HAP-1 (cell line): ENCODE measurements at places on chromosomes 7 and 10.
A peak's percentile ranks its signal among the peaks of the same experiment; 100 is the strongest.

DNA sequence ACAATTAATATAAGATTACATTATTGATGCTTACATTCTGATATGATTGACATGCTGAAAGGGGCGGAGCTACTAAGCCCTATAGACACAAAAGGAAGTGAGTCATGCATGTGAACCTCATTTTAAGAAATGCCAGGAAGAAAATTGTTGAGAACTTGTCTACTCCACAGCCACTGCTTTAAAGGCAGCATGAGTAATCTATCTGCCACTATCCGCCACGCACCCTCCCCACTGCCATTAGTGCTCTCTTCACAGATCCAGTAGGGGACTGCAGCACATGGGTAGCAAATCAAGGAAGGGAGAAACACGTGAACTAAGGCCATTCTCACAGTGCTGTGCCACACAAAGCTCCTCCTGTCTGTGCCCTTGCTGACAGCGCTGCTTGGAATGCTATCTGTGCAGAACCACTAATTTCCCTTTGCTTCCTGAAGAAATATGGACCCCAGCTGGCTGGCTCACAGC is 524.8 kb downstream of the GRM8 start:
- no peak for DNase-seq

DNA sequence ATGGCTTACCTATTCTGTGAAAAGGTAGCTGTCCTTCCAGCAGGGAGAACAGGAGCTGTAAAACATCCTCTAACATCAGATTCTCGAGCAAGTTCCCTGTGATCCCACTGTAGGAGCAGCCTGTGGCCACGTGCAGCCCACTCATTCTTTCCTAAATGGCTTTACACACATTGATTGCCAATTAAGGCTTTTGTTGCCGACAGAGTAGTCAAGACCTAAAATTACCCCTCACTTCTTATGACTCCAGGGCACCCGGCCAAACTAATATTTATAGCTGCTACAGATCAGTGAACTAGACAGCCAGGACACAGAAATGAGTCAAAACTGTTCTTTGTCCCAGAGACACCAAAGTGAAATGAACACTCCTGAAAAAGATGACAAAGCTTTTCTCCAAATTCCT is 832.1 kb downstream of the SORCS3 start:
- no peak for DNase-seq

DNA sequence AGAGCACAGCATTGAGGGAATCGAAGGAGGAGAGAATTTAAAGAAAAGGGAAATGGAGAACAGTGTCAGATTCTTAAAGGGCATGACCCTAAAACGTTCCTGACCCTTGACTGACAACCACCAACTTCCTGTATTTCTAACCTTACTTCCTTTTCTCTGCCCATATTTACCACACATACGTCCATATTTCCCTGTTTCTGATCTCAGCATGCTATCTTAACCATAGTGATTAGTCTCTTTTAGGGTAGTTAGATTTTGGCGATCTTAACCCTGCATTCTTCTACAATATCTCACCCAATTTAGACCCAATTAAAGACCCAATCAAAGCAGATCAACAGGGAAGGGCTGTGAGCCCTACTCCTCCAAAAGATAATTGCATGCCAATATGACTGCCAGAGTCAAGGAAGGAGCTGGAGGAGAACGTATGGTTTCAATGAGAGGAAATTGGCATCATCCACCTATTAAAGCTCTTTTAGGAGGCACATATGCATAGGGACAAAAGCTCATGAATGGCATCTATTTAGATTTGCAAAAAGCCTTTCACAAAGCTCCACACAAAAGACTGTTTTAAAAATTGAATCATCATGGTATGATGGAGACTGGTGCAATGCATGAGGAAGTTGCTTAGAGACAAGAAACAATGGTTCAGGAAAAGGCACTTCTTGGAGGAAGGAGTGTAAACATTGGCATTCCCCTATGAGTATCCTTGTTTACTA is 49.0 kb upstream of the ARHGAP12 start:
- peak; percentile 22 for DNase-seq

DNA sequence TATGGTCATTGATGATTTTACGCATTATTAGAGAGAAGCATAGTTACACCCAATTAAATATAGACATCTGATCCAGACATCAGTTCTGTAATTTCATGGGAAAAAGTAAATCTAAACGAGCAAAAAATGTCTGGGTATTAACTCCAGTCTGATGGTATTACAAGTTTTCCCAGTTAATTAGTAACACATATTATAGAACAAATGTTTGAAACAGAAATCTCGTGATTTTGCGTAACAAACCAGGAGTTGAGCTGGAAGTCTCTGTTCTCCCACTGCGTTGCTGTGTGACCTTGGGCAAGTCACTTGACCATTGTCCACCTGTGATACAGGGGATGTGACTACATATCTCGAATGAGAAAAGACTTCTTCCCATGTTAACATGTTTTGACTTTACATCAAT is 43.3 kb downstream of the RBM20 start:
- no peak for DNase-seq

DNA sequence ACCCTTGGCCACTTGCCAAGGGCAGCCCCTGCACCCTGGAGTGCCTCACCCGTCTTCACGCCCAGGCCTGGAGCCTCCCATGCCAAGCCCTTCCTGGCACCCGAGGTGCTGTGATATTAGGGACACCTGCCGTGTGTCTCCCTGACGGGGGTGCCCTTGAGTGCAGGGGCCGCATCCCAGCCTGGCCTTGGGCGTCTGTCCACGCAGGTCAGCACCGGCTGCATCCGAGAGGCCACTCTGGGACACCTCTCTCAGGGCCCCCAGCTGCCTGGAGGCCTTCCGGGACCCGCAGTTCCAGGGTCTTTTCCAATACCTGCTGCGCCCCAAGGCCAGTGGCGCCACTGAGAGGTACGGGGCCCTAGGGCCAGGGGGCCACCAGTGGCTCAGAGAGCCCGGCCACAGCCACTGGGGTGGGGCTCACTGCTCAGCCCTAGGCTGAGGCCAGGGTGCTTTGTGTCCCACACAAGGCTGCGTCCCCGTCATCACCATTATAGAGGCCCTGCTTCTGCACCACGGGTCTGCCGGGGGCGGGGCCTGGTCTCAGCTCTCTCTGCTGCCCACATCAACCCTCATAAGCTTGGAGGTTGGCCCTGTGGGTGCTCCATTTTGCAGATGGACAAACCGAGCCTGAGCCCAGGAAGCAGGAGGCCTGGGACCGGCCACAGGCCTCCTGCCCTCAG is 12.7 kb downstream of the AP5Z1 start:
- no peak for DNase-seq

GRCh38 chr10:52883996-52884871 is 111.7 kb upstream of the MBL2 start:
- peak; percentile 67 for DNase-seq

GRCh38 chr10:6951732-6952131 is 371.7 kb upstream of the PRKCQ start:
- DNase-seq = no peak

DNA sequence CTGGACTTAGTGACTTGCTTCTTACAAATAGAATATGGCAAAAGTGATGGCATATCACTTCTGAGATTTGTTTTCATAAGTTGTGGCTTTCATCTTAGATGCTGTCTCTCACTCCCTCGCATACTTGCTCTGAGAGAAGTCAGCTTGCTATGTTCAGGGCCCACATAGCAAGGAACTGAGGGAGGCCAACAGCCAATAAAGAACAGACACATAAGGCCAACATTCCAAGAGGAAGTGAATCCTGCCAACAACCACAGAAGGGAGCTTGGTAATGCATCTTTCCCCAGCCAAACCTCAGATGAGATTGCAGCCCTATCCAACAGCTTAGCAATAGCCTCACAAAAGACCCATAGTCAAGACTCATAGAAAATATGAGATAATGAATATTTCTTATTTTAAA is 39.2 kb upstream of the DMTF1 start:
- no peak for DNase-seq

DNA sequence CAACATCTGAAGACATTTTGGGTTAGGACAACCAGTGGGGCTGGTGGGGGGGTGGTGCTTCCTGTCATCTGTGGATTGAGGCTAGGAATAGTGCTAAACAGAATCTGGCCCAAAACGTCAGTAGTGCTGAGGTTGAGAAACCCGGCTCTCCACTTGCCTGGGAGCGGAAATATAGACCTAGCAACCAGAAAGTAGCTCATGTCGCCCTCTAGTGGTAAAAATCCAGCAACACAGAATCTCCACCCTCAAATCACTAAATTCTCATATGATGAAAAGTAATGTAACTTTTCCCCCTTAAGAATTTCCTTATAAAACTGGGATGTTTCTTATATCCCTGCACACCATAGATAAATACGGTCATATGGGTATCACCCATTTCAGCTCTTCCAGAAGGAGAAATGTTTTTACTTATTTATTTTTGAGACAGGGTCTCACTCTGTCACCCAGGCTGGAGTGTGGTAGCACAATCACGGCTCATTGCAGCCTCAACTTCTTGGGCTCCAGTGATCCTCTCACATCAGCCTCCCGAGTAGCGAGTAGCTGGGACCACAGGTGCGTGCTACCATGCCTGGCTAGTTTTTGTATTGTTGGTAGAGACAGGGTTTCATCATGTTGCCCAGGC is 34.4 kb downstream of the ZC3HAV1 start:
- DNase-seq = peak; percentile 74

- DNase-seq = no peak
Measured at GRCh38 chr7:80942261-80943041, 23.6 kb upstream of the SEMA3C start.
